ENCODE measurements at places on chromosomes 6 and 20. TPM values are rescaled to one million over a fixed set of nuclear protein-coding genes. Genes with fewer than 3 reads are reported as not detected.

SLC17A9 gene
- total RNA-seq = 6.2 TPM

PRRT1 gene
- total RNA-seq = under 0.01 TPM

CCN2 gene
- 178 TPM for total RNA-seq

KCNK16 gene
- total RNA-seq = not detected

NKAIN2 gene
- total RNA-seq = not detected

MTHFD1L gene
- 33.6 TPM for total RNA-seq

PRDM13 gene
- total RNA-seq = not detected

SAMD3 gene
- total RNA-seq = not detected

KCNB1 gene
- total RNA-seq = not detected

GNAS-AS1 gene
- under 0.01 TPM for total RNA-seq

OGFRL1 gene
- 4.6 TPM for total RNA-seq

PTPRT gene
- total RNA-seq = not detected

CAPN11 gene
- total RNA-seq = 1.9 TPM

PDYN gene
- not detected for total RNA-seq

ADTRP gene
- total RNA-seq = 0.38 TPM

FGD2 gene
- not detected for total RNA-seq

SLA2 gene
- total RNA-seq = not detected

TCP11 gene
- 0.13 TPM for total RNA-seq

ASIP gene
- total RNA-seq = not detected

RANBP9 gene
- 20.4 TPM for total RNA-seq

EFCAB8 gene
- under 0.01 TPM for total RNA-seq

TCF21 gene
- not detected for total RNA-seq

C6orf141 gene
- total RNA-seq = 45.5 TPM

TFAP2A gene
- total RNA-seq = not detected

NANP gene
- 6.4 TPM for total RNA-seq

SLC35D3 gene
- total RNA-seq = not detected

UBE2C gene
- 9.6 TPM for total RNA-seq

SYNDIG1 gene
- not detected for total RNA-seq

FNDC1 gene
- total RNA-seq = not detected

MUCL3 gene
- total RNA-seq = not detected

VIP gene
- 0.39 TPM for total RNA-seq

TPBG gene
- total RNA-seq = 5.9 TPM

SPTLC3 gene
- 0.63 TPM for total RNA-seq

NAPB gene
- 5.8 TPM for total RNA-seq

C20orf144 gene
- under 0.01 TPM for total RNA-seq

HCK gene
- not detected for total RNA-seq

TP53INP2 gene
- 3.3 TPM for total RNA-seq
